ENCODE measurements at places on chromosomes 6 and 20.

- DNase-seq = no peak
Observed at GRCh38 chr20:35842361-35842760, 70.5 kb downstream of the PHF20 start.

DNA sequence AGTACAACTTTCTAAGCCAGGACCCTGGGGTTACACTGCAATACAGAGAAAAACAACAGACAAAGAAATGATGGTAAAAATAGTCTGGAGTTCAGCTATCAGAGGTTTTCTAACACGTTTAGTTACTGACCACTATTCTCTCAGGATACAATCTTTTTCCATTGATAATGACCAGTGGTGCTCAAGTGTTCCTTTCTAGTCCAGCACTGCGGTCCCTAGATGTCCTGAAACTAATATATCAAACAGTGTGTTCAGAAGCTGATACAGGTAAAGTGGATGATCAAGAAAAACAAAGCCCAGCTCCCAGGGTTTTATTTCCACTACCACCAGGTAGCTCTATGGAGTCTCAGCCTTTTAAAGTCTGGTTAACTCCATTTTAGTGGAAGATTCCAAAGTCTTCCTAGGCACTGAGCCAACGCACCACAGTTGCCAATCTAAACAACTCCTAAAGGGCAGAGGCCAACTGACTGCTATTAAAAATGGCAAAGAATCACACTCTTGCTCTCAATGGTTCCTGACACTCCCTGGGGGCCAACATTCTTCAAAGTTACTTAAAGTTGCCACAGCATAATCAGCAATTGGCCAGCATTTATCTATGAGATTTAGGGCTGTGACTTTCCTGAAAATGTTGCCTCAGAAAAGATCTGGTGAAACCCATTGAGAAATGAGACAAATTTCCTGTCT, 38.2 kb downstream of the DZANK1 start:
- DNase-seq = no peak

DNA sequence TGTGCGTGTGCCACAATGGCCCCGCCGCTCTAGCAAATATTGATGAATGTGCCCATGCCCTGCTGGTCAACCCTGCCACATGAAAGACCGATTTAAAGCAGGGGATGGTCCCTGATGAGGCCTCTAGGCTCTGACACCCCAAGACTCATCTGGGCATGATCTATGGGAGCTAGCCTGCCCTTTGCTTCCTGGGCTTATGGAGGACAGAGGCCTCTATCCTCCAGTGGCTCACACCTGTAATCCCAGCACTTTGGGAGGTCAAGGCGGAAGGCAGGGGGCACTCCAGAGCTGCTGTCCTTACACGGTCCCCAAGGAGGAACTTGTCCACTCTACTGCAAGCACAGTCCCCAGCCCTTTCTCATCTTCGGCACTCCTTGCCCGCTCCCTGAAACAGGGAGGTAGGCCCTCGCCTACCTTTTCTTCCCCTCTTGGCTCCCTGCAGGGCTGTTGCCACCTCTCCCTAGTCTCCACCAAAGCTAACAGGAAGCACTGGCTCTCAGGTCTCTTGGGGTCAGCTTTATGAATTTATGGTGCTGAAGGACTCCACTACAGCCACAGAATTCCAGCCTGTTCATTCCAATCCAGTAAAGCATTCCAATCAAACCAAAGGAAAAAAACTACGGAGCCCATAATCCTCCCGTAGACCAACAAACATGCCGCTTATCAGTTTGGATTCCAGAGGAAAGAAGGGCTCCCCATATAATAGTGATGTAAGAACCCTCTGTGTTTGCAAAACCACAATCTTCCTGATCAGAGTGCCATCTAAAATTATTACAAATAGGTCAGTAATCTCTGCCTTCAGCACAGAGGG, 48.7 kb upstream of the FOXQ1 start:
- DNase-seq = no peak

DNA sequence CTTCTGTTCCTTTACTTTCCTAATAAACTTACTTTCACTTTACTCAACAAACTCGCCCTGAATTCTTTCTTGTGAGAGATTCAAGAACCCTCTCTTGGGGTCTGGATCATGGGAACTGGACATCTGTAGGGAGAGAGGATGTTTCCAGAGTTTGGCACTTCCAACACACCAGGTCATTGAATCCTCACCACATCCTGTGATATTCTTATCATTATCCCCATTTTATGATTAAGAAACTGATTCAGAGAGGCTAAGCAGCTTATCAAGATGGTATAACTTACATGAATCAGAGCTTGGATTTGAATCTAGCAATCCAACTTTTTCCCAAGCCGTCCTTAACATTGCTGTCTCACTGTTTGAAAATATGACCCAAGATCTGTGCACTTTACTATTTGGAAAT, 15.5 kb downstream of the PPIL6 start:
- DNase-seq = no peak

GRCh38 chr20:24629668-24630067, 160.2 kb downstream of the SYNDIG1 start:
- DNase-seq = no peak
